ENCODE measurements at places on chromosomes 1 and 21.

- DNase-seq = no peak
Measured at GRCh38 chr1:153612111-153612754, 704 bp downstream of the S100A16 start.

- no peak for DNase-seq
Measured at GRCh38 chr21:35217504-35218060, 168.5 kb upstream of the RUNX1 start.

DNA sequence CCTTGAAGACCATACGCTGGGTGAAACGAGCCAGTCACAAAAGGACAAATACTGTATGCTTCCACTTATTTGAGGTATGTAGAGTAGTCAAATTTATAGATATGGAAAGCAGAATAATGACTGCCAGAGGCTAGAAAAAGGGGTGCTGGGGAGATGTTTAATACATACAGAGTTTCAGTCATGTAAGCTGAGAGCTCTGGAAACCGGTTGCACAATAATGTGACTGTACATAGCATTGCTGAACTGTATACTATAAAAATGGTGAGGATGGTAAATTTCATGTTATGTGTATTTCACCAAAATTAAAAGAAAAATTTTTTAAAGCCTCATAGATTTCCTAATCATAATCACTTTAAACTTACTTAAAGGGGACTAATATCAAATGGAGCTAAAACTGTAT, 110.8 kb downstream of the ZZZ3 start:
- no peak for DNase-seq

GRCh38 chr1:14739082-14739832, 140.8 kb downstream of the KAZN start:
- peak; percentile 32 for DNase-seq

GRCh38 chr1:113946678-113947387, 17.7 kb downstream of the HIPK1 start:
- no peak for DNase-seq

- DNase-seq = no peak
Measured at GRCh38 chr1:214446772-214447556, 104.4 kb downstream of the PTPN14 start.

- DNase-seq = no peak
Measured at GRCh38 chr1:85134583-85135391, 66.0 kb downstream of the SYDE2 start.

GRCh38 chr1:201013031-201013485, 10.5 kb downstream of the KIF21B start:
- DNase-seq = no peak

DNA sequence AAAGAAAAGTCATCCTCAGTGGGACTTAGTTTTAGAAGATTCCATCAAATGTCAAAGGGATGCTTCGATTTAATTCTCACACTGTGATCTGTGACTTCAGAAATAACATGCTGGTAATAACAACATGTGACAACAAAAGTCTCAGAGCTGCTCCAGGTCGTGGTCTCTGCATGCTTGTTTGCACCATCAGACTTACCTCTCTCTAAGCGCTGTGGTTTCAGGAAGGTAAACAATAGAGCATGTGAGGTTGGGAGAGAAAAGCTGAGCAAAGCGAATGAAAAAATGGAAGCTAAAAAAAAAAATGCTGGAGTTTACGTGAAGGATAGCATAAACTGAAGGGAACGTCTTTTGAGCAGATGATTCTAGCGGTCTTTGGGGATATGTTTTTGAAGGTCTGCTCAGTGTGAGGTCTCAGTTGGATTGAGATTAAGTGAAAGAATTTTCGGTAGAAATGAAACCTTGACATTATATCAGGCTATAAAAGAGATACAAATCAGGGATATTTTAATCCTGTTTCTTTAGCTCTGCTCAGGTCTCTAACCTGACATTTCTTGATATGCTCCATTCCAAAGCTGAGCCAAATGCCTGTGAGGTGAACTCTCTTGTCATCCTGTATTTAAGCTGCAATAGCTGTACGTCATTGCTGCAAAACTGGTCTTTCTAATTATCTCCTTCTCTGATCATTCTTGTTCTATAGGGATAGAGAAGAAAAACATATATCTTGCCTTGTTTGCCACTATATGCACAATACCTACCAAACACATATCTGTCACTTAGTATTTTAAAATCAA, 86.5 kb downstream of the C1orf21 start:
- DNase-seq = no peak

DNA sequence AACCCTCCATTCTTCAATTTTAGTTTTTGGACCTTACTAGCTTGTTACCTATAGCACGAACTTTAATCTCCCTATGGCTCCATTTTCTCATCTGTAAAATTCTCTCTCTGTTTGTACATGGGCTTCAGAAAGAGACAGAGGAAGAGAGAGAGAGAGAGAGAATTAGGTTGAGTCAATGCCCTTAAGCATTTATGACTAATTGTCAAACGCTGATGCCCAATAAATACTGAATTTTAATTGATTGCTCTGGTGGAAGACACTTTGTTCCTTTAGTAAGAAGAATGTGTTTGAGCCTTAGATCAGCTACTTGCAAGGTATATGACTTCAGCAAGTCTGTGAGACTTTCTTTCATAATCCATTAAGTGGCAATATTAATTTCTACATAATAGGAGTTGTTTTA, 743.1 kb upstream of the ADGRL4 start:
- no peak for DNase-seq

DNA sequence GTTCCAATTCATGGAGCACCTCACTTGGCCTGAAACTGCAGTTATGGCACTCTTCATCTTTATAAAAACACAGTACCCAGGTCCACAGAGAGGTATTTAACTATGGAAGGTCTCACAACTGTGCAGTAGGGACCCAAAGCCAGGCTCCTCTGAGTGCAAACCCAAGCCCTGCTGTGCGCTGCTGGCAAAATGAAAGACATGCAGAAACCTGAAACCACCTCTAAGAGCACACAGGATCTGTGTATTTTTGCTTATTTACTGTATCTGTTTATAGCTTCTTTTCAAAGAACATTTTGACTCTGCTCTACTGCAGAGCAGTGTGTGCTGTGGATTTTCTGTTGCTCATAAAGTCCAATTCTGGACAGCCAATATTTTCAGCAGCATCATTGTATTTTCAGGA, 166.6 kb downstream of the DSCAM start:
- no peak for DNase-seq

GRCh38 chr1:236137285-236137852, 5.0 kb upstream of the GPR137B start:
- DNase-seq = no peak

DNA sequence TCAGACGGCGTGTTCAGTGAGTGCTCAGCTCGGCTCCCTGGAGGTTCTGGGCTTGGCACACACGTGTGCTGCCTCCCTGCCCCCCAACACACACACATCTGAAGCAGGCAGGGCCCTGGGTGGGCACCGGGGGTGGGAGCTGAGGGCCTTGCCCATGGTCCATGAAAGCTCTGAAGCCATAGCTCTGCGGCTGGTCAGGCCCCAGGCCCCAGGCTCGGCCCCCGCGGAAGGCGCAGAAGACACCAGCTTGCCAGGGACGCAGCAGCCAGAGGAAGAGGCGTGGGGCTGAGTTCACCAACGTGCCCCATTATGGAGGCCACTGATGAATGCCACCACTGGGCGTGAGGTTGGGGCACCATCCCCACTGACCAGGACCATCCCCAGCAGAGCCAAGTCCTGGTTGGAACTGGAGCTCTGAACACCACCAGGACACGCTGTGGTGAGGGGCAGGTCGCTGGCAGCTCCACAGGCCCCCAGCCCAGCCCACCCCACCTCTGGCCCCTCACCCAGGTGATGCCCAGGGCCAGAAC, 4.2 kb downstream of the AURKAIP1 start:
- no peak for DNase-seq

DNA sequence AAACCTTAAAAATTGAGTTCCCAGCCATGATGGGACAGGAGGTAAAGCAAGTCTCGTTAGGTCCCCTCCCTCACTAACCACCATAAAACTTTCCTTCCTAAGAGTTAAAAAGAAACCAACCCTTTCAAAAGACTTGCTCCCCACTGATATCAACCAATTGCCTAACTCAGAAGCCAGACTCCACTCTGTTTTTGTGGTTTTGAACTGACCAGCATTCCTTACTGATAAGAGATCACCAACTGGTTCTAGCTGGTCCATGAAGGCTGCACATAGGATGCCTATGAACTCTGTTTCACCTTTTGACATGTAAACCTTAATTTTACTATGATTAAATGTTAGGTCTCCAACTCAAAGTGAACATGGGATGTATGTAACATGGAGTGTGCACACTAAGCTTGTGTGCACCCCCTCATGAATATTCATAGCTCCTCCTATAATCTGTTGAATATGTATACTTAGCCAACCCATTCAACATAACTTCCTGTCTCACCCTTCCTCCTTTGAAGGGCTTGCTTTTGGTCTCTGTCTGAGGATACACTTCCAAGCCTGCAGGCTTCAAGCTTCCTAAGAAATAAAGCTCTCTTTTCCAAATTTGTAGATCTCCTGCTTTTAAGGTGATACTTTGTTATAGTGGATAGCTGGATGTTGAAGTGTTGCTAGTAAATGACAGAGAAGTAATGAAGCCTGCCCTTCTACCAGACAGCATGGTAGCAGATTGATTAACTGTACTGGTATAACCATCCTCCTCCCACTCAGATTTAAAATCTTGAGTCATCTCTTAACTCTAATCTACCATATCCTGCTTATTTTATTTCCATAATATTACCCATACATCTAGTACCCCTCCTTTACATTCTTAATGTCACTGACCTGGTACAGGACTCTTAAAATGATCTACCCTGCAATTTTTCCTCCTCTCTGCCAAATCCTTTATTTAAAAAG, 95.6 kb downstream of the ZNF644 start:
- DNase-seq = no peak

DNA sequence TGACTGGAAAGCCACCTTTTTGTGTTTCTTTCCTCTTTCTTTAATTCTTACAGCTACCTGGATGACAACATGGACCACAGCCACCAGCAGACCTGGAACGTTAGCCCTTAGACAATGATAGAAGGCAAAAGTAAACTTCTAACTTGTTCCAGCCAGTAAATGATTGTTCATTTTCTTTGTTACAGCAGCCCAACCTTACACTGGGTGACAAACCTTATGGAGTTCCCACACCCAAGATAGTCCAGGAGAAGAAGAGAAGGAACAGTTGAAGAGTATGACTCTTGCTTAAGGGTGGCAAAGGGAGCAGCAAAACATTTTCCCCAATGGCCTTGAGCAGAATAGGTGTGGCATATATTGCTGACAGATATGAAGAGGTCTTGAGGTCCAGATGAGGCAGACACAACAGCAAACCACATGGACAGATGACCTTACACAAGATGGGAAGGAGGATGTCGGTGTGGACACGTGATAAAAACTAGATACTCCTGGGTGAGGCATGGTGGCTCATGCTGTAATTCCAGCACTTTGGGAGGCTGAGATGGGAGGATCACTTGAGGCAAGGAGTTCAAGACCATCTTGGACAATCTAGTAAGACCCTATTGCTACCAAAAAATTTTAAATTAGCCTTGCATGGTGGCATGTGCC, 11.8 kb upstream of the FAM76A start:
- no peak for DNase-seq

DNA sequence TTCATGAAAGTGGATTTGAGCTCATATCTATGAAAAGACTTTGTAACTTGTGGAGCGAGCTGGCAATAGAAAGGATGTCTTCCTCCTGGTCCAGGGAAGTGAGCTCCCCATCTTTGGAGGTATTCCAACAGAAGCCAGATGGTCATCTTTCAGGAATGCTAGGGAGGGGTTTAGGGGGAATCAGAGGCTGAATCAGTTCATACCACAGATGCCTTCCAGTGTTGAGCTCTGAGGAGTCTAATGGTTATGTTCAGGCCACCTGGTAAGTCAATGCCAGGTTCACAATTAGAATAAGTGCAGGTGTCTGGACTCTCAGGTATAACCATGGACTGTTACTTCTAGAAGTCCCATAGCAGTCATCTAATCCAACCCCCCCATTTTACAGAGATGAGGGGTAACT, 119.1 kb downstream of the ACTL8 start:
- DNase-seq = no peak

DNA sequence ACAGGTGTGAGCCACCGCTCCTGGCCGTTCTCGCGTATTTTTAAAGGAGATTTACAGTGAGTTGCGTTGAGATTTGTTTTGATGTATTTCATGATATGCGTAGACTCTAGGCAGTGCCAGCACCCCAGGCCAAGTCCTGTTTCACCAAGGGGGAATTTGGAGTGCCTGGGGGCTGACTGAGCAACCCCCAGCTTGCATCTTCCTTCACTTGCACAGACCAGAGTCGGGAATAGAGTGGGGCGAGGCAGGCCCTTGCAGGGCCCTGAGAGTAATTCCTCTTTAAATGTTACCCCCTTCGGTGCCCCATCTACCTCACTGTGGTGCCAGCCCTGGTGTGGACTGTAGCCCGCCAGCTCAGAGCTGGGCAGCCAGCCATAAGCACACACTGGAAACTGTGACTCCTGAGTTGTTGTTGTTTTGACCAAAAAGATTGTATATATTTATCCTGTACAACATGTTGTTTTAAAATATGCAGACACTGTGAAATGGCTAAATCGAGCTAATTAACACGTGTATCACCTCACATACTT, 269.5 kb downstream of the NPHP4 start:
- no peak for DNase-seq

DNA sequence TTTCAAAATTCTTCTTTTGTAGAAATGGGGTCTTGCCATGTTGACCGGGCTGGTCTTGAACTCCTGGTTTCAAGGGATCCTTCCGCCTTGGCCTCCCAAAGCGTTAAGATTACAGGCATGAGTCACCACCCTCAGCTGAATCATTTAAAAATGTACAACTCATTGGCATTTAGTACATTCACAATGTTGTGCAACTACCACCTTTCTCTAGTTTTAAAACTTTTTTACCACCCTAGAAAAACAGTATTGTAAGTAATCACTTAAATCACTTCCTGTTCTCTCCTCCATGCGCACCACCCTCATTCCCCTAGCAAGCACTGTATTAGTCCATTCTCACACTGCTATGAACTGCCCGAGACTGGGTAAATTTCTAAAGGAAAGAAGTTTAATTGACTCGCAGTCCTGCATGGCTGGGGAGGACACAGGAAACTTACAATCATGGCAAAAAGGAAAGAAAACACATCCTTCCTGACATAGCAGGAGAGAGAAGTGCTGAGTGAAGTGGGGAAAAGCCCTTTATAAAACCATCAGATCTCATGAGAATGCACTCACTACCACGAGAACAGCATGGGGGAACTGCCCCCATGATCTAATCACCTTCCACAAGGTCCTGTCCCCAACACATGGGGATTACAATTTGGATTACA, 14.4 kb upstream of the THEM5 start:
- no peak for DNase-seq

GRCh38 chr1:116258668-116259419, 114.2 kb upstream of the ATP1A1 start:
- DNase-seq = no peak

GRCh38 chr1:119147661-119148090, 7.2 kb upstream of the WARS2 start:
- DNase-seq = no peak

Data from naive B cell (primary cell).